ENCODE measurements at places on chromosomes 11 and 22. TPM values are rescaled to one million over a fixed set of nuclear protein-coding genes. Genes with fewer than 3 reads are reported as not detected.
A peak's percentile ranks its signal among the peaks of the same experiment; 100 is the strongest.

- peaks cover 11% of the 10 kb centered on the region for H3K4me1 ChIP-seq
- no peak overlapping the region for H3K27ac ChIP-seq
- no peaks in the 10 kb centered on the region for H3K36me3 ChIP-seq
Observed at GRCh38 chr11:33533386-33534052, 167.1 kb downstream of the C11orf91 start.

- no peaks in the 10 kb centered on the region for H3K36me3 ChIP-seq
- H3K4me1 ChIP-seq: peaks cover 3% of the 10 kb centered on the region
- H3K27ac ChIP-seq: no peak overlapping the region
- peaks cover 11% of the 10 kb centered on the region for H3K27me3 ChIP-seq
- no peak for DNase-seq
- no peak overlapping the region for H3K4me3 ChIP-seq
Observed at GRCh38 chr11:12266132-12266531, 111.2 kb upstream of the PARVA start.

DNA sequence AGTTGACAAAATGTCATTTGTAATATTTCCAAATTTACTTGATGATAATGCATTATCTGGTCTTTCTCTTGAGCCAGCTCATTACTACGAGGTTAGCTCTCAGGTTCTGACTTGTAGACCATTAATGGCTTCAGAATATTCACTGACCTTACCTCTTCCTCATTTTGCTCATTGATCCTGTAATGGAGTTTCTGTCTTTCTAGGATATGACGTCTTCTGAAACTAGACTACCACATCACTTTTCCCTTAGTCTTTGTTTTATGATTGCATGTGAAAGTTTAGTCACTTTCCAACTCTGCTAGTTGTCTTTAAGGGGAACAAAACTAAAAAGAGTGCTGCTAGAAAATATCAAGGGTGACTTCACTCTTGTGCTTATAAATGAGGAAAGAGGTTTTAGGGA lies 697.6 kb downstream of the JRKL start:
- H3K36me3 ChIP-seq: no peaks in the 10 kb centered on the region
- H3K4me3 ChIP-seq: no peak overlapping the region

- no peak overlapping the region for H3K27ac ChIP-seq
- no peak overlapping the region for H3K4me3 ChIP-seq
- no peaks in the 10 kb centered on the region for H3K27me3 ChIP-seq
- H3K4me1 ChIP-seq: no peaks in the 10 kb centered on the region
- H3K36me3 ChIP-seq: no peaks in the 10 kb centered on the region
- no peak for DNase-seq
Observed at GRCh38 chr11:126764231-126764630, 236.3 kb downstream of the KIRREL3 start.

GRCh38 chr22:35627267-35628041 lies 10.3 kb upstream of the MB start:
- H3K36me3 ChIP-seq: no peaks in the 10 kb centered on the region
- peaks cover 12% of the 10 kb centered on the region for H3K27me3 ChIP-seq
- H3K27ac ChIP-seq: no peak overlapping the region
- peak; percentile 46 for DNase-seq
- H3K4me1 ChIP-seq: peaks cover 12% of the 10 kb centered on the region

GRCh38 chr22:37806409-37807333 lies 1.1 kb upstream of the GCAT start:
- H3K36me3 ChIP-seq: no peaks in the 10 kb centered on the region
- no peak for DNase-seq
- H3K4me1 ChIP-seq: peaks cover 14% of the 10 kb centered on the region
- H3K4me3 ChIP-seq: peak overlapping the region; percentile 95
- H3K27ac ChIP-seq: peak overlapping the region; percentile 87

GRCh38 chr11:60339356-60339755 lies 12.3 kb downstream of the MS4A6E start:
- H3K4me3 ChIP-seq: no peak overlapping the region
- H3K4me1 ChIP-seq: no peaks in the 10 kb centered on the region
- H3K27me3 ChIP-seq: no peaks in the 10 kb centered on the region
- no peak overlapping the region for H3K27ac ChIP-seq
- no peak for DNase-seq
- H3K36me3 ChIP-seq: no peaks in the 10 kb centered on the region

DNA sequence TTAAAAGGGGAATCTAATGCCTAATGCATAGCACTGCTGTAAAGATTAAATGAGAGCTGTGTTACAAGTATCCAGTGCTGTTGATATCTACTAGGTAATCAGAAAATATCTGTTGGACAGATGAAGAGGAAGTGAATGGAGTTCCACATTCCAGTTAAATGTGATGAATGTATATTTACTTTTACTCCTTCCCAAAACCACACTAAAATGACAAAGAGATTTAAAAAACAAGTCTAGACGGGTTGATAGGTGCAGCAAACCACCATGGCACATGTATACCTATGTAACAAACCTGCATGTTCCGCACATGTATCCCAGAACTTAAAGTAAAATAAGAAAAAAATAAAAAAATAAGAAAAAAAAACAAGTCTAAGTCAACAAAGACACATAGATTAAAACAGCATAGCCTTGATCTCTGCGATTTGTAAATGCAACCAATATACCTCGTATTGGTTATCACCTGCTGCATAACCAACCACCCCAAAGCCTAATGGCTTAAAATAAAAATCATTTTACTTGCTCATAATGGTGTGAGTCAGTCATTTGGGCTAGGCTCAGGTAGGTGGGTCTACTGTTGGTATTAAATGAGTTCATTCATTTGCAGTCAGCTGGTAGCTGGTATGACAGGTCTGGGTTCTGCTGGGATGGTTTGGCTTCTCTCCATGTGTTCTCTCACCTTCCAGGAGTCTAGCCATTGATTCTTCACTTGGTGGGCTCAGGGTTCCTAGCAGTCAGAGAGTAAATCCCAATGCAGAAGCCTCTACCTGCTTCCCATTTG lies 39.7 kb upstream of the SLC6A5 start:
- DNase-seq: no peak
- H3K27me3 ChIP-seq: peaks cover 3% of the 10 kb centered on the region
- peak overlapping the region; percentile 62 for H3K27ac ChIP-seq
- H3K4me1 ChIP-seq: peaks cover 21% of the 10 kb centered on the region
- H3K4me3 ChIP-seq: no peak overlapping the region
- peaks cover 14% of the 10 kb centered on the region for H3K36me3 ChIP-seq

- H3K36me3 ChIP-seq: no peaks in the 10 kb centered on the region
- H3K4me3 ChIP-seq: no peak overlapping the region
- no peak for DNase-seq
- peaks cover 35% of the 10 kb centered on the region for H3K4me1 ChIP-seq
- no peak overlapping the region for H3K27ac ChIP-seq
- H3K27me3 ChIP-seq: peaks cover 2% of the 10 kb centered on the region
Observed at GRCh38 chr22:42948294-42948693, 66.7 kb downstream of the PACSIN2 start.

Gene KDM4E
- total RNA-seq: 1.1 TPM

Gene TMPRSS6
- total RNA-seq: 0.12 TPM

Gene TMPRSS13
- 0.32 TPM for total RNA-seq

Gene CCND1
- total RNA-seq: 36.1 TPM

Gene MUC6
- not detected for total RNA-seq

Gene ZNF280A
- total RNA-seq: not detected

Gene SCUBE2
- total RNA-seq: 2.5 TPM

Gene CFAP300
- 1.4 TPM for total RNA-seq

Gene PLXNB2
- total RNA-seq: 95.2 TPM
